ENCODE measurements at places on chromosomes 4 and X.

- DNase-seq, result no peak
These were observed 3.5 kb downstream of the EMD start for GRCh38 chrX:154382483-154383069.

GRCh38 chr4:169080981-169081380 lies 70.9 kb upstream of the CBR4 start:
- no peak for DNase-seq

- DNase-seq, result no peak
These were observed 188.1 kb upstream of the WDFY3 start for GRCh38 chr4:85154591-85154990.

GRCh38 chr4:100118181-100118580 lies 72.1 kb downstream of the DDIT4L start:
- no peak for DNase-seq

GRCh38 chrX:33129607-33130006 lies 81.7 kb downstream of the DMD start:
- DNase-seq, result no peak

- DNase-seq, result no peak
These were observed 113.0 kb downstream of the PCDH7 start for GRCh38 chr4:30833206-30833605.

DNA sequence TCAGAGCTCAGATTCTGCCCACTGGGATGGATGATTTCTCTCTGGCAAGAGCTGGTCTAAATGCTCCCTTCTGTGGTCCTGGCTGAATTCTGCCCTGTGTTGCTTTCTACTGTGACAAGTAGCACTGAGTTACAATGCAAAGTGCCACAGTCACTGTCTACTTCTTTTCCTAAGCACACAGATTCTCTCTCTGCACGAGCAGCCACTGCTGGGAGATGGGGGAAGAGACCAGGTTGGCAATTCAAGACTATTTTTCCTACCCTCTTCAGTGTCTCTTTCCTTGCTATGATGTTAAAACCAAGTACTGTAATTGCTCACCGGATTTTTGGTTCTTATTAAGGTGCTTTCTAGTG lies 45.5 kb downstream of the STAP1 start:
- no peak for DNase-seq

- no peak for DNase-seq
These were observed 43.4 kb upstream of the SEC24B start for GRCh38 chr4:109390115-109390768.

- DNase-seq, result no peak
These were observed 23.8 kb upstream of the PLK4 start for GRCh38 chr4:127856813-127857447.

- DNase-seq, result no peak
These were observed 1.5 kb upstream of the MSX1 start for GRCh38 chr4:4857809-4858508.

GRCh38 chrX:106725931-106726330 lies 570 bp upstream of the RNF128 start:
- no peak for DNase-seq

DNA sequence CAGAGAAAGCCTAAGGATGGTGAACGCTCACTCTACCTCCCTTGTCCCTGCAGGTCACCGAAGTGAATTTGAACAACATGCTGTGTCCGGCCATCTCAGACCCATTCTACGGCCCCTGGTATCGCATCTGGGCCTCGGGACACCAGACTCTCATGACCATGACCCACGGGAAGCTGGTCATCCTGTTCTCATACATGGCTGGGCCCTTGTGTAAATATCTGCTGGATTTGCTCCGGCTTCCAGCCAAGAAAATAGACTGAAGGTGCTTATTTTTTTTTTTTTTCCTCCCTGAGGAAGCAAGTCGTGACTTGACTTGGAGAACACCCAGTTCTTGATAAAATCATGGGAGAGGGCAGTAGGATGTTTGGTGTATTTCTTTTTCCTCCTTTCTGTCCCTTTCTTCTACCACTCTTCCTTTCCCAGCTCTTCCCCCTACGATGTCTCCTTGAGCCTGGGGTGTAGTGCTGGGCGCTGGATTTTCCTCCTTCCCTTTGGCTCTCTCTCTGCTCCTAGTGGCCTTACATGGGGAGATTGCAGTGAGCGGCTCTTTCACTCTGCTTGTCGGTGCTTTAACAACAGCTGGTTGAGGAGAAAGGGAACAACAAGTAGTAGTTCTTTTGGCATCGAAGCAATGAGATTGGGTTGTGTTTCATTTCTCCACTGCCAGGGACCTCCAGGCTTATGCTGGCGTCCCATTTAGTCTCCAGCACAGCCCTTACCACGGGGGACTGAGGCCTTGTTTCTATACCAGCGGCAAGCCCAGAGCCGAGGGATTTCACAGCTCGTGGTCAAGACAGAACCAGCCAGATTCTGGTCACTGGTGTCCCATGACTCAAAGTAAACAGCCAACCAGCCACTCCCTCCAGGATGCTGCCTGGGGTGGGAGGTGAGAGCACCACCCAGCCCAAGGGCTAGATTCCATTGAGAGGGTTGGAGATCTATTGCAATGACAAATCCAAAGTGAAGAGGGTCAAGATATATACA lies 144.4 kb downstream of the AMMECR1 start:
- no peak for DNase-seq

GRCh38 chrX:4547213-4547836 lies 833.9 kb upstream of the PRKX start:
- no peak for DNase-seq

DNA sequence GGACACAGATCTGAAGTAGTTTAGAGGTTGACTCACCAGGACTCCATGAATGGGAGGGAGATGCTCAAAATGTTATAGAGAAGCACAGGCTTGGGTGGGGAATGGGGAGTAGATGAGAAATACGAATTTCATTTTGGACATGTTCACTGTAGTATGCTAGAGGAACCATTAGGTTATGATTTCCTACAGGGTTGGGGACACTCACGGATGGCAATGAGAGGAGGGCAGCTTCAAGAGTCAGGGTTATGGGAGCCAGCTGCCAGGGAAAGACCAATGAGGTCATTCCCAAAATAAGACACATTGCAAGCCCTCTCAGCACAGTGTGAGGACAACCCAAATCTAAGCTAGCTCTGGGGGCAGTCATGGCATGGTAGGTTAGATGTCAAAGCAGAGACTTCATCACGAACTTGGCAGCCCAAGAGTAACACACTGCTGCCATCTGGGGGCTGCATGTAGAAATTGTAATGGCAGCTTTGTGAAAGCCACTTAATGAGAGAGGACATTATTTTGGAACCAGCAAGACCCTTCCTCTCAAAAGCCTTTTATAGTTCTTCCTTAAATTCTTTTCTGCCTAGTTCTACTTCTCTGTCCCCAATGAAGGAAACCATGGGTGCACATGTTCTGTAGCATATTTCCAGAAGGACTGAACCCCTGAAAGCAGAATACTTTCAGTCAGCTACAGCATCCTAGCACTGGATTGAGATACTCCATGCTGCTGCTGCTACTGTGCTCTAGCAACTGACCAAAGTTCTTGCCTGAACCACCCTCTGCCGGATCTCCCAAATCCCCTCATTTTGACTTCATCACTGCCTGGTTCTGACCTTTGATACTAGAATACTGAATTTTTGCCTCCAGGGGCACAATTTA lies 16.2 kb upstream of the ZCCHC12 start:
- no peak for DNase-seq

GRCh38 chr4:1809754-1810502 lies 16.8 kb downstream of the FGFR3 start:
- peak; percentile 31 for DNase-seq

- DNase-seq, result no peak
These were observed 57.8 kb downstream of the PPP2R2C start for GRCh38 chr4:6414578-6414977.

GRCh38 chr4:45471335-45471734 lies 652.5 kb downstream of the GABRG1 start:
- no peak for DNase-seq

GRCh38 chr4:106652095-106652494 lies 283.5 kb upstream of the GIMD1 start:
- no peak for DNase-seq

GRCh38 chr4:38131371-38132091 lies 171.3 kb downstream of the PTTG2 start:
- peak; percentile 36 for DNase-seq

GRCh38 chr4:162582180-162582579 lies 418.4 kb upstream of the FSTL5 start:
- no peak for DNase-seq

DNA sequence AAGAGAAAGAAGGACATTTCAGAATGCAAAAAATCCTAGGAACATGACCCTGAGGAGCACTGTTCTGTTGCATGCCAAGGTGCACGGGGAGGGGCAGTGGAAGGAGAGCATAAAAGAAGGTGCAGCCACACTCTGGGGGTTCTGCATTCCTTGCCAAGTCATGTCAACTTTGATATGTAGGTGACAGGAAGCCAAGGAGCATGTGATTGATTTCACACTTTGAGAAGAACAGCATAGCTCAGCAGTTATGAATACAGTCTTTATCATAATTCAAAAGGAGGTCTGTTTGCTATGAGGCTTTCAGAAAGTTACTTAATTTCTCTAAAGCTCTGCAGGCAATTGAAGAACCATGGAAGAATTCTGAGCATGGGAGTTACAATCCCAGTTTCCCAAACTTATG lies 50.6 kb downstream of the SCFD2 start:
- no peak for DNase-seq

GRCh38 chr4:38115601-38116000 lies 155.4 kb downstream of the PTTG2 start:
- no peak for DNase-seq

DNA sequence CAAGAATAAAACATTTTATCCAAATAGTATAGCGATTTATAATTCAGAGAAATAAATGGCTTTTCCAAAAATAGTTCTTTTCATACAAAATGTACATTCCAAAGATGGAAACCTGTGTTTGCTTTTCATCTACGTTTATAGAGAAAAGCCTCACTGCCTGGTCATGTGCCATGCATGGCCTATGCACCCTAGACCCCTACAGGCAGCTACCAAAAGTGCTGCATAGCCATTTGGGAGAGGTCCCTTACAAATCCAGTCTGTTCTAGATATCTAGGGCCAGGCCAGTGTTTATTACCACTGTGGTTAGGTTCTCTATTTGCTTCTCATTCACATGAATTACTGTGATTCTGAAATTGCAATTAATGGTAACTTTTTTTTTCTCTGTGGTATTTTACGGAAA lies 17.2 kb downstream of the HMGB2 start:
- no peak for DNase-seq

DNA sequence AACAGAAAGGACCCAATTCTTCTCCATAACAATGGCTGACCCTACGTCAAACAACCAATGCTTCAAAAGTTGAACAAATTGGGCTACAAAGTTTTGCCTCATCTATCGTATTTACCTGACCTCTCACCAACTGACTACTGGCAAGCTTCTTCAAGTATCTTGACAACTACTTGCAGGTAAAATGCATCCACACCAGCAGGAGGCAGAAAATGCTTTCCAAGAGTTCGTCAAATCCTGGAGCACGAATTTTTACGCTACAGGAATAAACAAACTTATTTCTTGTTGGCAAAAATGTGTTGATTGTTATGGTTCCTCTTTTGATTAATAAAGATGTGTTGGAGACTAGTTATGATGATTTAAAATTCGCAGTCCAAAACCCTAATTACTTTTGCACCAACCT lies 6.7 kb upstream of the GAB1 start:
- no peak for DNase-seq

DNA sequence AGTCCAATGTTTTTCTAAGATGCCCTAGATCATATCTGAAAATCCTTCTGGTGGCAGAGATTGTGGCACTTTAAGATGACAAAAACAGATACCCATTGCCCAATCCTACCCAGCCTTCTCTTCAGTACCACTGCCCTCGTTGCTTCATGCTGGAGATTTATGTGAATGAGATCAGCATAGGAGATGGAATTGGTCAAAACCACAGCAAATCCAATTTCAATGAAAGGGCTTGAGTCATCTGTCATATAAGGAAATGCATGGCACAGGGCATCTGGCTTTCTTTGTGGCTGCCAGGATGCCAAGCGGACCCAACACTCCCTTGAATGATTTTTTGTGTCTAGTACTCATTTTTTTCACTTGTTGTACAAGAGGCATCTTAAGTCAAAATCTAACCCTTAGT lies 16.8 kb downstream of the AFF2 start:
- DNase-seq, result no peak

DNA sequence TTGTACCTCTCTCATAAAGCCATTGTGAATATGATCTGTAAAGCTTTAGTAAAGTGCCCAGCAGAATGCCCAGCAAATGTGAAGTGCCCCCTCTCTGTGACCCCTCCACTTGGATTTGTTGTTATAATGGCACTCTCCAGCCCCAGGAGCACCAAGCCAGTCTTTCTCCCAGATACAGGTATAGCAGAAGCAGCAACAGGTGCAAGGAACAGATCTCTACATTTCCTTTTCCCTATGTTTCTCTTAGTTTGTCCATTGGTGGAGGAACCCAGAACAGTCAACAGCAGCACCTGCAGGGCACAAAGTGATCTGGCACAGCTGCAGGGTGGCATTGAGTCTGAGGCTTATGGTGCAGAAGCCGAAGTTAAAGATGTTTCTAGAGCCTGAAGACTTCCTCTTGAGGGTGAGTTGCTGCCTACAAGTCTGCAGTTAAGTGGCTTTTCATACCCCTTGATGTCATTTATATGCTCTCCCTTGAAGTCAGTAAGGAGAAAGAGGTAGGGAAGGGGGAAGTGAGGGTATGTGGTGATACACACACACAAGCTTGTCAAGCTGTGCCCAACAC lies 16.1 kb upstream of the CXCL3 start:
- DNase-seq, result no peak

GRCh38 chr4:136002316-136002715 lies 1530.0 kb downstream of the PCDH18 start:
- no peak for DNase-seq

- no peak for DNase-seq
These were observed 27.1 kb upstream of the IGFBP7 start for GRCh38 chr4:57137261-57137660.

DNA sequence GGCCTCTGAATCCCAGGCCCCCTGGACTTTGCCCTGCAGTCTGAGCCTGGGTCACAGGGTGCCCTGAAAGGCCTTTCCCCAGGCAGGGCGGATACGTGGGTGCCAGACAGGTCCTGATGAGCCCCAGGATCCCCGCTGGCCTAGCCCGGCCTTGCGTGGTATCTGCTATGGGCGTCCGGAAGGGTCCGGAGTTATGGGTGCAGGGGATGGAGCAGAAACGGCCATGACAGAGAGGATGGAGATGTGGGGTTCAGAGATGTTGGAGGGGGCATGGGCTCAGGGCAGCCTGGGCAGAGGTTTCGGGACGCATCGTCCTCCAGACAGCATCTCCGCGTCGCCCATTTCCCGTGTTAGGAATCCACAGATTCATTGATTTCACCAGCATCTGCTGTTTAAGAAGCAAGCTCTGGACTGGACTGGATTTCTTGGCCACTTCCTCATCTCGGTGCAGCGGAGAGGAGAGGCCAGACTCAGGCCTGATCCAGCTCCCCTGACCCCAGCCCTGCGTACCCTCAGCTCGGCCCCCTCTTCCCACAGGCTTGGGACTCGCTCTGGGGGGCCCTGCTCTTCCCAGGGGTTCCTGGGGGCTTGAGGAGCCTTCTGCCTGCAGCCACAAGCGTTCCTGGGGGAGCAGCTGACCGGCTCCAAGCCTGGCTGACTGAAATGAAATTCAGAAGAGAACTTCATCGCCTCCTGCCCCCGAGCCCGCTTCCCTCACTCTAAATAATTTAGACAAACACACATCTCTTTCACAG lies 86.9 kb upstream of the ADRA2C start:
- DNase-seq, result no peak
